Activated naive CD4-positive, alpha-beta T cell treated with anti-CD3 and anti-CD28 coated beads, Interleukin-2, amount 10 ng/mL, durations not matched to agents 7 days and 5 days (primary cell): ENCODE measurements at places on chromosomes 7 and 10.

DNA sequence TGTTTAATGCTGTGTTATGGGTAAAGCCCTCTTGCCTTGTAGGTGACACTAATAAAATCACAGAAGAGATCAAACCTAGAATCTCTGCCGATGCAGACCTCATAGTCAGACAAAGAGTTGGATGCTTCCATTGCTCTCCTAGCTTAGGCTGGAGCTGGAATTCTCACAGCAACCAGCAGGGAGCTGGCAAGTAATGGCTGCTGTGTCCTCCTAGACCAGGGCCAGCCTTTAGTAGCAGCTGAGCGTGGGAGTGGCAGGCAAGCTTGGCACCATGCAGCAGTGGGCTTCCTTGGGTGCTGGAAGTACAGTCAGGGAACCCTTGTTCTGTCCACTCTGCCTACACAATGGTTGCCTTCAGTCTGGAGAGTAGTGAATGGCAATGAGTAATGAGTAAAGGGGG lies 598.3 kb upstream of the GALNT17 start:
- no peaks in the 10 kb centered on the region for H3K4me1 ChIP-seq
- no peak for DNase-seq
- no peak overlapping the region for H3K27ac ChIP-seq

- H3K27ac ChIP-seq = no peak overlapping the region
- no peak overlapping the region for H3K4me3 ChIP-seq
- peaks cover 95% of the 10 kb centered on the region for H3K27me3 ChIP-seq
Measured at GRCh38 chr10:100825325-100825875, 80.0 kb downstream of the PAX2 start.

DNA sequence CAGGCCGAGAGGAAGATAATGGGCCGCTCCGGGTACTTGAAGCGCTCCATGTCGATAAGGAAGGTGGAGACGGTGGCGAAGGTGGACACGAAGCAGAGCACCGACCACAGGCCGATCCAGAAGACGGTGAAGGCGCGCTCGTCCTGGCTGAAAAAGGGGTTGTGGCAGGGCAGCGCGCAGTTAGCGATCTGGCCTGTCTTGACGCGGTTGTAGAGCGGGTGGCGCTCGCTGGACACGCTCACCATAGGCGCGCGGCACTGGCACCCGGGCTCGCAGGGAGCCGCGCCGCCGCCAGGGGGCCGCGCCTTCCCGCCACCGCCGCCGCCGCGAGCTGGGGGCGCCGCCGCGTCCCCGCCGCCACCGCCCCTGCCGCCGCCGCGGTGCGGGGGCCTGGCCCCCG lies 1.6 kb downstream of the FZD8 start:
- peaks cover 34% of the 10 kb centered on the region for H3K4me1 ChIP-seq
- no peaks in the 10 kb centered on the region for H3K36me3 ChIP-seq
- peak overlapping the region; percentile 55 for H3K27ac ChIP-seq
- peak overlapping the region; percentile 74 for H3K4me3 ChIP-seq
- H3K27me3 ChIP-seq = peaks cover 82% of the 10 kb centered on the region
- peak; percentile 42 for DNase-seq

GRCh38 chr7:150428671-150429451 lies 21.6 kb upstream of the GIMAP8 start:
- H3K27ac ChIP-seq = no peak overlapping the region
- H3K36me3 ChIP-seq = no peaks in the 10 kb centered on the region
- H3K4me3 ChIP-seq = no peak overlapping the region
- peaks cover 46% of the 10 kb centered on the region for H3K27me3 ChIP-seq

GRCh38 chr10:127678091-127678490 lies 58.9 kb upstream of the FOXI2 start:
- H3K27me3 ChIP-seq = no peaks in the 10 kb centered on the region
- no peak overlapping the region for H3K27ac ChIP-seq
- H3K4me1 ChIP-seq = no peaks in the 10 kb centered on the region
- DNase-seq = no peak
- H3K4me3 ChIP-seq = no peak overlapping the region
- no peaks in the 10 kb centered on the region for H3K36me3 ChIP-seq

- H3K4me1 ChIP-seq = peaks cover 5% of the 10 kb centered on the region
- H3K4me3 ChIP-seq = no peak overlapping the region
- no peak for DNase-seq
- H3K27me3 ChIP-seq = no peaks in the 10 kb centered on the region
Measured at GRCh38 chr7:30246392-30246791, 38.0 kb upstream of the ZNRF2 start.

DNA sequence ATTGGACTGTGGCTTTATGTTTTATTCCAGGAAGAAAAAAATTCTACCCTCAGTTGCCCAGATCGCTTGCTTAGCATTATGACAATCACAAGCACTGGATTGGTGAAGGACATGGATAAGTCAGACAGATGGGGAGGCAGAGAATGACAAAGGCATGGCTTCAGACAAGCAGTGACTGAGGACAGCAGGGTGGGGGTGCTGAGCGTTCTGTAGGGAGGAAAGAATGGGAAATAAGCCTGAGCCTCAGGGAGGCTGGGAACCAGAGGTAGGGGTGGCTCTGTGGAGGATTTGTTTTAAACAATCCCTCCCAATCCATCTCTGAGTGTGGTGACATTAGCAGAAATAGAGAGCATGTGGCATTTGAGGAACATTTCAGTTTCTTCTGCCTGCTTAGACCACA lies 896.9 kb downstream of the CCSER2 start:
- H3K36me3 ChIP-seq = no peaks in the 10 kb centered on the region
- no peaks in the 10 kb centered on the region for H3K4me1 ChIP-seq
- no peak for DNase-seq
- H3K27me3 ChIP-seq = no peaks in the 10 kb centered on the region
